ENCODE measurements at places on chromosomes 6 and 20.

GRCh38 chr20:50283922-50284810, 93.5 kb downstream of the CEBPB start:
- peak; percentile 65 for DNase-seq

- DNase-seq: no peak
Measured at GRCh38 chr6:18328540-18328939, 58.6 kb upstream of the RNF144B start.

DNA sequence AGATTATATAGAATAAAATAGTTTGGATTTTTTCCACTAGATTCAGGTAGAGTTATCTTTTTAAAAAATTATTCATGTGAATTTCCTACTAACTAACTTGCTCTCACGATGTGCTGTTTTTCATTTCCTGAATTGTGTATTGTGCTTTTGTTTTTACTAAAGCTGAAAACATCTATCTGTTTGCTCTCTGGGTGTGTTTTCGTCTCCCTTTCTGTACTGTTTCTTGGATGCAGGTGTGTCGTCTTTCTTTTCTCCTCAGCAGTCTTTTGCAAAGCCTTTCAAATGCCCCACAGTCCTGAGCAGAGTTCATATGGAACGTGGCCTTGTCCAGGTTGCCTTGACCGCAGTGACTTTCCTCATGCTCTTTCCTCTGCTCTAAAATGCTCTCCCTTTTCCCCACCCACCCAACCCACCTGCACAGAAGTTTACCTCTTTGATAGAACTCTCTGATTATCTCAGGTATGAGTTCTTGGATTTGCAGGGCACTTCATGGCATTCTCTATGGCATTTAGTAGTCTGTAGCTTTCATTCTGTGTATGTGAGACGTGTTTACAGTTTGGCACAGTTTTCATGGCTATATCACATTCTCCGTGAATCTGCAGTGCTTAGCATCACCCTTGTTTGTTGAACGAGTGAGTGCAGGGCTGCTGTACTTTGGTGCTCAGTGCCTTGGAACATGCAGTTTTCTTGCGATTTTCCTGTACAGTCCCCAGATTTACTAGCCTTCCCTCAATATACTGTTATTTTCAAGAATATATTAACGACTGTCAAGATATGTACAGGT, 77.1 kb downstream of the FARS2 start:
- DNase-seq: no peak

- no peak for DNase-seq
Measured at GRCh38 chr20:38787870-38788269, 17.6 kb upstream of the PPP1R16B start.

- no peak for DNase-seq
Measured at GRCh38 chr20:35968930-35969329, 540 bp downstream of the CNBD2 start.

DNA sequence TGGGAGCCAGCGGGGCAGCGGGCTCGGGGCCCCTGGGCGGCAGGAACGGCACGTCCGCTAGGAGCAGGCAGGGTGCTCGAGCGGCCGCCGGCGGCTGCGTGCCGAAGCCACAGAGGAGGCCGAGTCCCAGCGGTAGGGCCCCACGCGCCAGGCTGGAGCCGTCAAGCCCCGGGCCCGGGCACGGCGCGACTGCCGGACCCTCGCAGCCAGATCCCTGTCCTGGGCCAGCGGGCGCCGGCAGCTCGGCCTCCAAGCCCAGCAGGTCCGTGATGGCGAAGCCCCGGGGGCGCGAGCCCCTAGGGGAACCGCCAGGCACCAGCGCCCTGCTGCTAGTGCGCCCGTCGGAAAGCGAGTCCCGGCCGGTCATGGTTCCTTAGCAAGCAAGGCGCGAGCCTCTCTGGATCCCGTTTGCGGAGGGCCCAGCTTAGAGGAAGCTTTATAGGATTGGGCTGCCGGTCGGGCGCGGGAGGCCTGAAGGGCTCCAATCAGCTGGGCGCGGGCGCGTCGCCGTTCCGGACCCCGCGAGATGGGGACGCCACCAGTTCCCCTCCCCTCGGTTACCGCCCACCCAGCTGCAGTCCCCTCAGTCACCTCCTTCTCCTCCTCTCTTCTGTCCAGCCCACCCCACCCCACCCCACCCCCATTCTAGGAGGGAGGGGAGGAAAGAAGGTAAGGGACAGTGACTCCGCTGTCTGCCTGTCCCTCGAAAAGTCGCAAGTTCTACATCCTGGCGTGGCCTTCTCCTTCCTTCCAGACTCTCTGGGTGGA, at the start of gene VSX1:
VSX1 (minus strand) TSS at position 412 of the 768 bp plus-strand sequence; CDS start at position 367, 45 bp downstream.
- DNase-seq: no peak

DNA sequence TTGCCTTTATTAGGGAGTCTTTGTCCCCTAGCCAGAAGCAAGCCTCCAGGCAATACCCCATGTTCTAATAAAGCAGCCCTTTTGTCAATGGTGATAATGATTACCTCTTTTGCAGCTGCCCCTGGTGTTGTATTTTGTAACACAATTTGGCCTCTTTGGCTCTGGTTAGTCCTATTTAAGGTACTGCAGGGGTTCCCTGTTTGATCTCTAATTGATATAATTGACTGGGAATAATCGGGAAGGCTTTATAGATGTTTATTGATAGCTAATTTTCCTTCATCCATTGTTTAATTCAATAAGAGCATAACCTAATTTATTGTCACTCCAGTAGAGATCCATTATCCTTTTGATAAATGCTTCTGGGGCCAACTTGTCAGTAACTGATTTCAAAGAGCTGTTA, 537.2 kb downstream of the PKHD1 start:
- DNase-seq: no peak

GRCh38 chr20:48689874-48690571, 137.8 kb downstream of the PREX1 start:
- DNase-seq: no peak

- DNase-seq: no peak
Measured at GRCh38 chr20:51532577-51533191, 9.8 kb downstream of the NFATC2 start.

DNA sequence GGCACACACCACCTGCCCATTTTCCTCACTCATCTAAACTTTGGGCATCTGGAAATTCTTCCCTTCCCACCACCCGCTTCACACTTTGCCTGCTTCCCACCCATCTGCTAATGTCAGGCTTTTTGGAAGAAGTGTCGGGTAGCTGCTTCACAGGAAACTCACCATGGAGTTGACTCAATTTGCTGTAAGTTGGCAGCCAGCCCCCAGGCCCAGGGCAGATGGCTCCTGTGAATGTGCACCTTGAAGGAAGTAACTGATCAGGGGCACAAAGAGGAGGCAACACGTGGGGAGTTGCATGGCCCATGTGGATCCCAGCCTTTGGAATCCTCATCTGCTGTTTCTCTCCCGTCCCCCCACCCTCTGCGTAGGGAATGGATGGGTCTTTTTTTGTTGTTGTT, 87.3 kb downstream of the PPP1R14C start:
- no peak for DNase-seq

- DNase-seq: no peak
Measured at GRCh38 chr6:149360536-149360935, 39.5 kb upstream of the SUMO4 start.

GRCh38 chr6:156413154-156413553, 364.0 kb upstream of the ARID1B start:
- DNase-seq: no peak

GRCh38 chr20:41011551-41012067, 17.0 kb upstream of the TOP1 start:
- DNase-seq: no peak

All from 8988T (cell line).